ENCODE measurements at places on chromosomes 3 and 15.

- DNase-seq, result no peak
These were observed 1.7 kb downstream of the INAFM2 start for GRCh38 chr15:40325188-40325587.

DNA sequence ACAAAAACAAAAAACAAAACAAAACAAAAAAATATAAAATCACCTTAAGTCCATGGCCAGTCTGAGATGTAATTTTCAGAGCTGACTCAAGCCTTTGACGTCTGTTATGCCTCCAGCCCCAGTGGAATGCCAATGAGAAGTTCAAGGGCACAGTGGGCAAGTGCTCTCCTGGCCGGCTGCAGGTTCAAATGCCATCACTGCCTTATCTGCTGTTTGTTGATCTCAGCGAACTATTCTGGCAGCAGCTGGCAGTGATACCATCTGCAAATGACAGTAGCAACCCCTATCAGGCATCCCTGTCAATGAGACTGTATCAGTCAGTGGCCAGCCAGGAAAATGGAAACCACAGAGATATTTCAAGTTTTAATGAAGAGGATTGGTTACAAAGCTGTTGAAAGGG lies 10.8 kb upstream of the PDE8A start:
- DNase-seq, result no peak

DNA sequence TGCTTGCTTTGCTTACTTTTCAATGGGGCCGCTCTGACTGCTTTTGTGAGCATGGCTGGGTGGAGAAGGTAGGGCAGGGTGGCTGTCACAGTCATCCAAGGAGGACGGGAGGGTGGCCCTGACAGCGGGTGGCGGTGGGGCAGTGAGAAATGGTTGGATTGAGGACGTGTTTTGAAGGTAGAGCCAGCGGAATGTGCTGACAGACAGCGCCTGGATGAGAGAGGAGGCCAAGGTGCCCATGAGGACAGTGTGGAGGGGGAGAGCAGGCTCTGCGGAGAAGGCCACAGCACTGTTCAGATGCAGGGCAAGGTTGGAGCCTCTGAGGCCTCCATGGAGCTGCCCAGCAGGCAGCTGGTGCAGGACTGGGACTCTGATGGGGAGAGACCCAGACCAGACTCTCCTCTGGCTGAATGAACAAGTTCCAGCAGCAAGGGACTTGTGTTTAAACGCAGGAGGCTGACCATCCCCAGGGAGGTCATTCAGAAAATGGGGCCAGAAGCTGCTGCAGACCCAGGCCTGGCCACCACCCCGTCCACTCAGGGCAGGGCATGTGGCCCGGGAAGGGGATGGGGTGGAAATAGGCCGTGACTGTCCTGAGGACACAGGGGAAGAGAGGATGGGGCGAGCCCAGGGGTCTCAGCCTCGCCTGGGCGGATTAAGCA lies 120.3 kb upstream of the PRR20G start:
- DNase-seq, result no peak

GRCh38 chr3:113212150-113212843 lies 940 bp downstream of the BOC start:
- no peak for DNase-seq

DNA sequence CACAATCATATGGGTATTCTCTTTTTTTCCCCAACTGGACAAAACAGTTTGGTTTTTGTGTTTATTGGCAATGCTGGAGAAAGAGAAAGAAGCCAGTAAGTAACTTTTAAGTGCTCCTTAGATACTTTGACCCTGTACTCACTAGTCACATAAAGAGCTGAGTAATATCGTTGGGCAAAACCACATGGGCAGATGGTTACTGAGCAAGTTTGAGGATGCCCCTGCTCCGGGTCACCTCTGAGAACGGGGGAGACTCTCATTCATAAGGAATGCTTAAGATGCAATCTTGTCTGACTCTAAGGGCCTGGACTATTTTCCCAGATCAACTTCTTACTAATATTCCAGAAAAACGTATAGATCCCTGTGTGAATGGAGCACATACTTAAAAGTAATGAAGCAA lies 106.4 kb upstream of the SLC2A2 start:
- DNase-seq, result no peak

- DNase-seq, result no peak
These were observed 2.9 kb downstream of the PHC3 start for GRCh38 chr3:170178651-170179050.

DNA sequence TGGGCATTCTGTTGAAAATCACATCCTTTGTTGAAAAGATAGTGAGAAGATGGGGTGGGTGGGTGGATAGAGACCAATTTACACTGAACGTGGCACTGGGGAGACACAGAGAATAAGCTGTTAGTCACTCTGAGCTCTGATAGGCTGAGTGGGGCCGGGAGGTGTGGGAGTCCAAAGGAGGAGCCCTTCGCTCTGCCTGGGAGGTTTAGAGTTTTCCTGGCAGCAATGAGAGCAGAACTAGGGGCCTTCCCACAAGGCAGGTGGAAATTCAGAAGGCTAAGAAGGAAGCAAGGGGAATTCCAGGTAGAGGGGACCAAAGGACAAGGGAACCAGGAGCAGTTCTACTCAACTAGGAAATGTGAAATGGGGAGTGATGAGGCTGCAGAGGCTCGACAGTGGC lies 272.7 kb downstream of the RPLP1 start:
- DNase-seq, result no peak

DNA sequence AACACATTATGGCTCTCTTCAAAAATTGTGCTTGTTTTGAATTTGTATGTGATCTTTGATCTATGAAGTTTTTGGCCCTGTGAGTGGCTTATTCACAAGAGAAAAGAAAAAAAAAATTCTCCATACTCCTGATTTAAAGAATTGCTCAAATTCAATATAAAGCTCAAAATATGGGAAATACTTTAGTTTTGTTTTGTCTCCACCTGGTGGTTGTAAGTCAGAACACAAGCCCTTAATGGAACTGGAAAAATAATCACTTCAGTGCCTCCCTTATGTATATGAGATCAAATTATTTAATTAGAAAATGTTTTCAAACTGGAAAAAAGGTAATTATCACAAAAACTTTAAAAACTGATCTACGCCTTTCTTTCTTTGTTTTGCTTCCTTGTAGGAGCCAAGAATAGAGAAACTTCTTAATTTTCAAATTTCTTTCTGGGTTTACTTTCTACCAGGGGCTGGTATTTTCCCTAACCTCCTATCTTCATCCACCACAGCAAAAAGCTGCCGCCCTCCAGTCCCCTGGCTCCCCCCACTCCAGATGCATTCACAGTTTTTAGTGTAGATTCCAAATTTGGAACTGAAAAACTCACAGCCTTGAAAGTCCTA lies 50.6 kb downstream of the SERP1 start:
- no peak for DNase-seq

DNA sequence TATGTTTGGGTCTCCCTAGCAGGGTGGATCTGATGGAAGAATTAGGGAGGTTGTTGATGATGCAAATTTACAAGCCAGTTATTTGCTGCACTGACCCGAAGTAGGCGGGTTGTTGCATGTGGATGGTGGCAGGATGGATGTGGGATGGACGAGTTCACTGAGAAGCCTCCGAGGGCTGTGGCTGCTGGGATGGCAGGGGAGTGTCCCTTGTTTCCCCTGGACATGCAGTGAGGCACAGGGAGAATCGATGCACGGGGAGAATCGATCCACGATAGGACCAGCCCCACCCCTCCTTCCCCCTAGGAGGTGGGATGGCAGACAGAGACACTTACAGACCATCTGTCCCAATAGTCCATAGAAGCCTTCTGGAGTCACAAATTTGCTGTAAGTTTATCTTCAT lies 31.0 kb upstream of the KLF13 start:
- DNase-seq, result no peak

- no peak for DNase-seq
These were observed 41.5 kb downstream of the CP start for GRCh38 chr3:149180057-149180573.

GRCh38 chr3:70982700-70983140 lies 600.8 kb downstream of the FOXP1 start:
- DNase-seq, result no peak
